ENCODE measurements at places on chromosomes 16 and 17.

DNA sequence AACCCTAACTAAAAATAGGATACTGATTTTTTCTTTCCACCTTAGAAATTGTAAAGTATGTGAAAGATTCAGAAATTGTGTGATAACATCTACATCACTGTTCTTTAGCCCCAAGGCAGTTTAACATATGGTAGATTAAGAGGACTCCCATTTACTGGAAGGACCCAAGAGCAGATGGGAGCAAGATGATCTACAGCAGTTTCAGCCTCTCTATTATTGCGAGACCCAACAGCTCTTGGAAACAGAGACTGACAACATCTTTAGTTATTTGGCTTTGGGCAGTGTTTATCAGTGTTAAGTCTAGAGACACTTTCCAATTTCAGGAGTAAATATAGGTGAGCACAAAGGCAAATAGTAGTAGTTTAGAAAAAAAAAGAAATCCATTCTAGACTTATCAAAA, 124.9 kb upstream of the CORO6 start:
- no peak for DNase-seq

- DNase-seq, result peak; percentile 77
These were observed 10.1 kb downstream of the TK2 start for GRCh38 chr16:66539623-66540469.

GRCh38 chr17:80364091-80364691, 50.8 kb upstream of the ENDOV start:
- no peak for DNase-seq

GRCh38 chr17:50480854-50481490, 2.3 kb downstream of the RSAD1 start:
- DNase-seq, result no peak

DNA sequence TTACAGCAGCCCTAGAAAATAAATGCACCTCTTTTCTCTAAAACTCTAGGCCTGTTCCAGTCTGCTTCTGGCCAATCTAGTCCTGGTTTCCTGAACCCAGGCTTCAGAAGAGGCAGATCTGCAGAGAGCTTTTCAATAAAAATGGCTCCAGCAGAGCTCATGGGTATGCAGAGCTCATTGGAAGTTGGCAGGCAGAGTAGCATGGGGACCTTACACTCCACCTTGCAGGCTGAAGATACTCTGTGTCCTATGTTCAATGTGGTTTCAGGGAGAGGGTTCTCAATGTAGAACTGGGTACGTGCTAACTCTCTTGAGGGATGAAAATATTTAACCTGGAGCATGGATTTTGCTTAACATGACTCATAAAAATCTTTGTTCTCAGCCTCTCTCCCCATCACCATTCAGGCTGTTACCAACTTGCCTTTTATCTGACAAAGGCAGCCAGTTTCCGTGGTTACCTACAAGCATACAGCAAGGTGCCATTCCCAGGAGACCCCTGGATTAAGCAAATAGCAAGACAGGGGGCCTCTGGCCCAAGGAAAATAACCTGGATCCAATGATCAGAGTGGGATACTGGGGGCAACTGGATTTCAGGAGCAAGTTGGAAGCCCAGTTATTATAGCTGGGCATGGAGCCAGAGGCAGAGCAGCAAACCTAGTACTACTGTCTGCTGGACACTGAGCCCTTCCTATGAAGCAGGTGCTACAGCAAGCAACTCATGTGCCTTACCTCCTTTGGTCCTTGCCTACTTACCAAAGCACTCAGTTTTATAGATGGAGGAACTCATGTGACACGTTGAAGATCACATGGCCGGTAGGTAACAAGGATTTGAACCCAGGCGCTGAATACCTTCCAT, 98.2 kb upstream of the DHX40 start:
- no peak for DNase-seq

DNA sequence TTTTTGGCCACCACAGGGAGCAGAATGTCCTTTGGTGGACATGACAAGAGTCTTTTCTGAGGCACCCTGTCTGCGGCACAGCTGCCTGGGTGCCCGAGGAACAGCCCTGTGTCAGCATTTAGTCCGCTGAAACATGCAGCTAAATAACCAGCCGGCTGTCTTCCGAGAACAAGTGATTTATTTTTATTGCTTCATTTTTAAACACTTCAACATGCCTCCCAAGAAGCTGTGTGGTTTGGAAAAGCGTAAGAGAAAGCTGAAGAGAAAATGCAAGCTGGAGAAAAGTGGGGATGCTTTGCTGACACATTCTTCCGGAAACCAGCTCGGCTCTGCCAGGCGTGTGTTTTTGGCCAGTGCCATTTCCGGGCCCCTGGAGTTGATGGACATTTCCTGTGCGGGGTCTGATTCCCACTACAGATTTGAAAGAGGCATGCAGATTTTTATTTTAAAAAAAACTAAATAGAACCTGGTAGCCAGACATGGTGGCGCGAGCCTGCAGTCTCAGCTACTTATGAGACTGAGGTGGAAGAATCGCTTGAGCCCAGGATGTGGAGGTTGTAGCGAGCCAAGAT, 94.7 kb downstream of the SEC14L1 start:
- DNase-seq, result no peak

DNA sequence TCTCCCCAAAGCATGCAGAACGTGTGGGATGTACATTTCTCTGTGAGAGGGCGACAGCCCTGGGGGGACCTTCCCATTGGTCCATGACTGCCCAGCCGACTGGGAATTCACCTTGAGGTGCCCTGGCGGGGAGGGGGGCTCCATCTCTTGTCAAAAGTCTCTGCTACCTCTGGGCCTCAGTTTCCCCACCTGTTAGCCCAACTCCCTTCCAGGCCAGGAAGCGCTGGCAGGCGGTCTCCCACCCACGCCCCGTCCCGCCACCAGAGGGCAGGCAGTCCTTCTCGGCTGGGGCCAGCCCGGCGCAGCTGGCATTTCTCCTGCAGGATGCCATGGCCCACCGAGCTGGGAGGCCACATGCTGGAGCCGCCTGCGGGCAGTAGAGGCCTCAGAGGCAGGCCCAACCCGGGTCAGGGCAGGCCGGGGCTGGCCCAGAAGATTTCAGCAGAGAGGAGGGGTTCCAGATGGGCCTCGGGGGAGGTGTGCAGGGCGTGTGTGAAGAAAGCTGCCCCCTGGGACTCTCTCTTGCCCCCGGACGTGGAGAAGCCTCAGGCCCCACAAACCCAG, 16.6 kb downstream of the CD7 start:
- peak; percentile 86 for DNase-seq

- no peak for DNase-seq
These were observed 29.8 kb downstream of the TTYH2 start for GRCh38 chr17:74243013-74243755.

DNA sequence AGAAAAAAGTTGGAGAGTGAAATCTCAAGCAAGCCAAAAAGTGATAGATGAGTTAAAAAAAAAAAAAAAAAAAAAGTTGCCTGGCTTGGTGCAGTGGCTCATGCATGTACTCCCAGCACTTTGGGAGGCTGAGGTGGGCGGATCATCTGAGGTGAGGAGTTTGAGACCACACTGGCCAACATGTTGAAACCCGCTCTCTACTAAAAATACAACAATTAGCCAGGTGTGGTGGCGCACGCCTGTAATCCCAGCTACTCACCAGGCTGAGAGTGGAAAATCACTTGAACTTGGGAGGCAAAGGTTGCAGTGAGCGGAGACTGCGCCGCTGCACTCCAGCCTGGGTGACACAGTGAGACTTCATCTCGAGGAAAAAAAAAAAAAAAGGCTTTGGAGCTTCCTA, 668.8 kb downstream of the WWOX start:
- no peak for DNase-seq

DNA sequence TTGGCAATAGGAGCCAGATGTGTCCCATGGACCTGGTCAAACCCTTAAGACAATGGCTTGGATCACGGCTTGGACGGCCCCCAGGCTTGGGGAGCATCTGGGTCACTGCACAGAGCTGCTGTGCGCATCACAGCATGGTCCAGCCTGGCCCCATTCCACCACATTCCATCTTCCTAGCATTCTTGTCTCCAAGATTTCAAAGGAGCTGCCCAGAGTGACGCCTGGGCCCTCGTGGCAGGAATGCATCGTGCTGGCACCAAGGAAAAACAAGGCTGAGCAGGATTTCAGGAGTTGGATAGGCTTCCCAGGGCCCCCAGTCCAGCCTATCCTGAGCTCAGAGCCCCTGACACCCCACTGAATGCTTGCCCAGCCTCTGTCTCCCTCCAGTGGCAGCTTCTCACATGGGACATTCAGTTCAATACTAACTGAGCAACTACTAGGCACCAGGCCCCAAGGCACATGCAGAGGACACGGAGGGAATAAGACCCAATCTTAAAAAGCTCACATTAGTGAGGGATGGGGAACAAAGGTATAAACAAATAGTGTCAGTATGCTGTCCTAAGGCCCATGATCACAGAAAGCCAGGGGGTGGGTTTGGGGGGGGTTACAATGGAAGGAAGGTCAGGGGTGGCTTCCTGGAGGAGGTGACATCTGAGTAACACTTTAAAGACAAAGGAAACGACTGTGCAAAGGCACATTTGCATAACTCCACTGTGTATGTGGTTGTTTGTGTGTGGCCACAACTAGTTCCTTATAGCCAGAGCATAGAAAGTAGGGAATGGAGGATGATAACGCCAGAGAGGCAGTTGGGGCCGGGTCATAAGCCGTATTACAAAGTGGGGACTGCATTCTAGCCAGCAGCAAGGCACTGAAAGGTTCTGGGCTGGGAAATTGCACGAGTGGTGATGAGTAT, 34.1 kb downstream of the TK2 start:
- peak; percentile 46 for DNase-seq

DNA sequence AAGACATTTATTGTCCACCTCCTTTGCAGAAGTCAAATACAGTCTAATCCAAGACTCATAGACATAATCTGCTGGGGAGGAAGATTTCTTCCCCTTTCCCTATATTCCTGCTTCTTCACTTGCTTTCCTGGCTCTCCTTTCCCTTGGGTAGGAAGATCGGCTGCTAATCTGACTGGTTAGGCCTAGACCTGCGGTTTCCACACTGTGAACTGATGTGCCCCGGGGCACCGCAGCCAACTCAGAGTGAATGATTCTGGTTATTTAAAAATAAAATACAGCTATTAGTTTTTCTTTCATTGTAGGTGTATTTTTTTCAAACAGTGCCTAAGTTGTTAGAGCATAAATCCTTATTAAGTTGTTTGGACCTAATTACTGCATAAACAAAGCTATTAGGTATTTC, 78.9 kb downstream of the DNAH3 start:
- DNase-seq, result no peak

GRCh38 chr17:9242497-9242881, 221.2 kb downstream of the NTN1 start:
- DNase-seq, result no peak

DNA sequence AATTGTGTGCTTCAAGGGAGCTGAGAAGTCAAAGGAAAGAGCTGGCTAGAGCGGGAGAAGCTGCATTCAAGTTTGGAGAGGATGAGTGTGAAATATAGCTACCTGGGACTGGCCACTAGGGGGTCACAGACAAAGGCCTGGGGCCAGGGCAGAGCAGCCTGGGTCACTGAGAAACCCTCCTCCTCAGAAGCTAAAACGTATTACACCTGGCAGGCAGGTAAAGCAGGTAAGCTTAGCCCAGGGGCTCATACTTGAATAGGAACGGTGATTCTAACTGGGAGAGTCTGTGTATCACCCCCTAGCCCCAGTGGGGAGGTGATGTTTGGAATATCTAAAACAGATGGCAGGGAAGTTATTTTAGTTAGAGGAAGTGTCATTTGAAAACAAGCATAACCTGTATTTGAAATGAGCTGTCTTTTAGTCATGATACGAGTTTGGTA, 6.8 kb downstream of the KRT37 start:
- DNase-seq, result no peak

- DNase-seq, result peak; percentile 93
These were observed 5.2 kb downstream of the AXIN2 start for GRCh38 chr17:65556014-65556909.

Measured in Peyer's patch (tissue), 4 donors.